NT2/D1 (cell line): ENCODE measurements at places on chromosomes 11 and 22.

DNA sequence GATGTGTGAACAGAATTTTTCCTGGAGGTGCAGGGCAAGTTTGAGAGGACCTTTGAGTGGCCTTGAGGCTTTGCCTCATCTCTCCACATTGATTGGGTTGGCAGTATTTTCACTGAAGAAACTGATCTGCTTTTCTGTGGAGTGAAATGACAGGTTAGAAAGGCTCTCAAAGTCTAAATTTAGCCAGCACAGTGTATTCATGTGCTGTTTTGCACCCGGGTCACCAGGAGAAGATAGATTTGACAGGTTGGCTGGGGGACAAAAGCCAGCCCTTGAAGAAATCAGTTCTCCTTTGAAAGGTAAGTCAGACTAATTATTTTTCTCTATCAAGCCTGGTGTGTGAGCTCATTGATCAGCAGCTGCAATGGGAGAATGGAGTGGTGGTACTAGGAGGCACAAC, 152.9 kb downstream of the DBX1 start:
- no peak for DNase-seq

DNA sequence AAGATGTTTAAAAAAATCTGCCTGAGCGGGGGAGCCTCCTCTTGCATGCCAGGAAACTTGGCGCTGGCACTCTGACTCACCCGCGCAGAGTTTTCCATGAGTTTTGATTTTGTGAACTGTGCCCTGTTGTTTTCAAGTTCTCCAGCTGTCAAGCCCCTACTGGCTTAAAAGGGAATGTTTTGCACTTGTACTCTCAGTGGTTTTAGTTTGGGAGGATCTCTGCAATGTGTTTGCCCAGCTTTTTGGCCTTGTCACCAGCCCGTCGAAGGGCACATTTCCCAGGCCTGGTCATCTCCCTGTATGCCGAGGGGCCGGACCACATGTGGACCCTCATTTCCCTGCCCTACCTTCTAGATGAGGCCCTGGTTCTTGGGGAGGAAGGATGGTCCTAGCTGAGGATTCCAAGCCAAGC, 12.2 kb downstream of the MRGPRF start:
- DNase-seq: no peak

GRCh38 chr11:2212411-2213251, 41.0 kb upstream of the TH start:
- no peak for DNase-seq

DNA sequence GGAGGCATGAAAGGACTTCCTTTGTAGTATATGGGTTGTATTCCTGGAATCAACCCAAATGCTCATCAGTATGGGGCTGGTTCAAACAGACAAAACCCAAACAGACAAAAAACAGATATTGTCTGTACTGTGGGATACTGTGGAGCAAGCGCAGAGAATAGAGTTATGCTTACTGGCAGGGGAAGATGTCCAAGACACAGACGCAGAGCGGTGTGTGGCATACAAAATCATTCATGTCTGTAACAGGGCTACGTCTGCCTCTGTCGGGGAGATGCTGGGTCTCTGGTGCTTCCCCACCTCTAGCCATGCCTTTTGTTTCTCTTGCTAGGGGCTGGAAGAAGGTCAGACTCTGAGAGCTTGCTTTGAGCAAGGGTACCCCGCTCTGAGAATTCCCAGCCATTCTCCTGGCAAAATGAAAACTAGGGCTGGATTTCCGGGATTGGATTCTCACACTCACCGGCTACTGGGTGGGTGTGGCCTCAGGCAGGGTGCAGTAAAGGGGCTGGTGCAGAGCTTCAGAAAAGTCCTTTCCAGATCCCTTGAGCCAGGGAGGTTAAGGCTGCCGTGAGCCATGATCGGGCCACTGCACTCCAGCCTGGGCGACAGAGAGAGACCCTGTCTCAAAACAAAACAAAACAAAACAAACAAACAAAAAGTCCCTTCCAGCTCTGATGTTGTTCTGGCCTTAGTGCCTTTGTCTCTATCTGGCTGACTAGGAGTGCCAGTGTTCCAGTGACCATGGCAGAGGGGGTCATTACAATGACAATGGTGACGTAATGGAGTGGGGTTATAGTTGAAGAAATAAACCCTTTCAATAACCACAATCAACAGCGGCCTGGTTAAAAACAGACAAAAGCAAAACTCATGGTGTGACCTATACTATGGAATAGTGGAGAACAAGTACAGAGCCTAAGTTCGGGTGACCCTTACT, 2.9 kb upstream of the ABCC8 start:
- DNase-seq: no peak

DNA sequence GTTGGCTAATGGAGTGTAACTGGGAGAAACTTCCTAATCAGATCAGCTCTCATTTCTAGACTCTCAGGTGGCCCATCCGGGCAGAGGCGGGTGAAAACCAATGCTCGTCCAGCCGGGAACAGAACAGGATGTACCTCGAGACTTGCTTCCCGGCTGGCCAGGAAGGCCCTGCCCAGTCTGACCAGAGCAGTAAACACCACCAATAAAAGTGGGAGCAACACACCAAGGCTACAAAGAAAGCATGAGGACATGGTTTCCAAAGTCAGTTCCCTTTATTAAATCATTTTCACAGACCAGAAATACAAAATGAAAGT, 940 bp upstream of the TNKS1BP1 start:
- DNase-seq: no peak

- no peak for DNase-seq
Measured at GRCh38 chr11:75155570-75156422, 4.9 kb downstream of the SLCO2B1 start.

DNA sequence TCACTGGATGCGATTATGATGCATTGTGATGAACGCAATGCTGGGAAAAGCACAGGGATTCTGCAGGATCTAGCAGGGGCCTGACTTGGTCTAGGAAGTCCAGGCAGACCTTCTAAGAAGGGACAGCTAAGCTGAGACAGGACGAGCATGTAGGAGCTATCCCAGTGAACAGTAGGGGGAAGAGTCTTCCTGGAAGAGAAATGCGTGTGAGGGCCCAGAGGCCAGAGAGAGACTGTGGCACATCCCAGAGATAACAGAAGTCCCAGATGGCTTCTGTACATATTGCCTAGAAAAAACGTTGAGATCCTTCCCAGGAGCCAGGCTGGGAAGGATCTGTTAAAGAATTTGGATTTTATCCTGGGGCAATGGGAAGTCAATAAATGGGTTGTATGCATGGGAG, 24.6 kb downstream of the RCN1 start:
- no peak for DNase-seq

GRCh38 chr22:35451592-35451991, 51.7 kb downstream of the MCM5 start:
- DNase-seq: no peak

DNA sequence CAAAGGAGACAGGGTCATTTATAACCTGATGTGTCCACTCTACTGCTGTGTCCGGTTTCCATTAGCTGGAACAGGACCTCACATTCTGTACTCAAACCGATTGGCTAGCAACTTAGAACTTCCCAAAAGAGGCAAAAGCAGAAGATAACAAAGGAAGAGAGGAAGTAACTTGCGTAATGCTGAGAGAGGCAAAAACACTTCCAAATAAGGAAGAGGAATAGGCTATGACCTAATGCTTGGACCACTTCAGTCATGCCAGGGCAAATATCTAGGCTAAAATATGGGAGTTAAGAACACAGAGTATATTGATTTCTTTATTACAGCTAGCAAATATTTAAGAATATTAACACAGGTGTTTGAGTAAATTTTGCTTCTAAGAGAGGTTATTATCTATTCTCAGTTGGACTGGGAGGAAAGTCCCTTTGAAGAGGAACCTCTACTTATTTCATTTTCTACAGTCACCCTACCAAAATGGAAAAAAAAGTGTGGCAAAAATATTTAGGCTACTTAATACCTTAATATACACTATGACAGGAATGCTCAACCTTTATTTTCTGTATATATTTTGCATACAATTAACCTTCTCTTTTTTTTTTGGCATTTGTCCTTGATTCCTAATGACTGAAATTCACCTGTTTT, 499.8 kb upstream of the CHORDC1 start:
- DNase-seq: no peak

- no peak for DNase-seq
Measured at GRCh38 chr11:126537492-126537891, 182.0 kb downstream of the ST3GAL4 start.

GRCh38 chr11:17642980-17643379, 76.4 kb upstream of the MYOD1 start:
- no peak for DNase-seq

- DNase-seq: no peak
Measured at GRCh38 chr11:107676336-107677057, 35.4 kb downstream of the SLN start.

DNA sequence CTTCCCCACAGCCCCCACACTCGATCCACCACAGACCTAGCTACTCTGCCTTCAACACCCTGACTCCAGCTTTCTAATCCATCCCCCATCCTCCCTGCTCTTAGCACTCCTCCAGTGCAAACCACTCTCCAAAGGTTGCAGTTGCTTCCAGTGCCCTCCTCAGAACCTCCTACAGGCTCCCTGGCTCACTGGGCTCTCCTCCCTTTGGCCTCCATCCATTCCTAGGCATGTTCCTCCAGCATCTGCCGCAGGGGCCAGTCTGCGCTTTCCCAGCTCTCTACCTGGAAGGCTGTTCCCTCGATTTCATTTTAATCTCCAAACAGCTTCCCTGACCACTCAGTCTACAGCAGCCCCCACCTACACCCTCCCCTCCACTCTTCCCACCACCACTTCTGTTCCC, 133.8 kb downstream of the SPATA19 start:
- no peak for DNase-seq

GRCh38 chr22:44698531-44699421, 3.2 kb upstream of the PRR5 start:
- peak; percentile 57 for DNase-seq

- no peak for DNase-seq
Measured at GRCh38 chr22:48343461-48343860, 1484.2 kb downstream of the BRD1 start.

GRCh38 chr22:36649066-36649465, 54.5 kb downstream of the CACNG2 start:
- DNase-seq: no peak

DNA sequence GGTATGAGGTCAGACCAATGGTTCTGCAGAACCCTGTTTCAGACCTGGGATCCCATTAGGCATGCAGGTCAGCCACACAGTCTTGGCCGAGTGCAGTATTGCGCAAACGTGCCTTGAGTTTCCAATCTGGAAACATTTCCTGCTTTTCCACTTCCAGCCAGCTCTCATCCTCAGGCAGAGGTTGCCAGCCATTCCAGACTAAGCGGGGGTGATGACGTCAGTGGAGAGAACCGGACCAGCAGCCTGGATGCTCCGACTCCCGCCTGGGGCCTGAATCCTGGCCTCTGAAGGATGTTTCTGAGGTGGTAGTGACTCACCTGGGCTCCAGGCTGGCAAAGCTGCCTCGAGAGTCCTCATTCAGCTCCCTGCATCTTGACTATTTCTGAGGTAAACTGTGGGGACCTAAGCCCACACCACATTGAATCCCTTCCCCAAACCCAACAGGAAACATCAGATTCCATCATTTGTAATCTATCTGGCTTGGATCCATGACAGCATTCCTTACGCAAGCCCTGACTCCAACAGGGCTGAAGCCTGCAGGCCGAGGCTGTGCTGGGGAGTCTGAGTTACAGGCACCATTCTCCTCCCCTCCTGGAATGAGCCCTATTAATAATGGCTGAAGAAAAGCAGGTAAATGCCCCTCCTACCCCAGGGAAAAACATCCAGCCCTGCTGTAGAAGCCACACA, 83.0 kb downstream of the ABTB2 start:
- no peak for DNase-seq

GRCh38 chr22:19679522-19680101, 34.7 kb upstream of the SEPTIN5 start:
- DNase-seq: no peak

- no peak for DNase-seq
Measured at GRCh38 chr22:44214764-44215163, 34.0 kb downstream of the PARVG start.

- DNase-seq: no peak
Measured at GRCh38 chr22:31650391-31650790, 11.6 kb downstream of the PISD start.

GRCh38 chr11:44229098-44229497, 80.8 kb downstream of the ALX4 start:
- DNase-seq: no peak

DNA sequence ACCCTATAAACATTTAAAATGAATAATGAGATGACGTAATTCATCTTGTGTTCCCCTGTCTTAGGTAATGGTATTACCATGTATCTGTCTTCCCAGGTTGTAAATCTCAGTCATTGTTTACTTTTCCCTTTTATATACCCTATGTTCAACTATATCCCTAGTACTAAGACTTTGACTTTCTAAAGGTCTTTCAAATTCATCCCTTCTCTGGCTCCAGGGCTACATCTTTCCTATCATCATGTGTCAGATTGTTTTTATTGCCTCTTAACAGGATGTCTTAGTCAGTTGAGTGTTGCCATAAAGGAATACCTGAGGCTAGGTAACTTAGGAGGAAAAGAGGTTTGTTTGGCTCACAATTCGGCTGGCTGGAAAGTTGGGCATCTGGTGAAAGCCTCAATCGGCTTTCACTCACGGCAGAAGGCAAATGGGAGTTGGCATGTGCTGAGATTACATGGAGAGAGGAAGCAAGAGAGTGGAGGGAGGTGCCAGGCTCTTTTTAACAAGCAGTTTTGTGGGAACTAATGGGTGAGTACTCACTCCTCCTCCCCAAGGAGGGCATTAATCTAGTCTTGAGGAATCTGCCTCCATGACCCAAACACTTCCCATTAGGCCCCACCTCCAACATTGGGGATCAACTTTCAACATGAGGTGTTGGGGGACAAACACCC, 11.6 kb upstream of the DLAT start:
- no peak for DNase-seq

GRCh38 chr22:47307822-47308221, 545.4 kb downstream of the TBC1D22A start:
- DNase-seq: no peak
